ENCODE measurements at places on chromosomes 1 and 21.

DNA sequence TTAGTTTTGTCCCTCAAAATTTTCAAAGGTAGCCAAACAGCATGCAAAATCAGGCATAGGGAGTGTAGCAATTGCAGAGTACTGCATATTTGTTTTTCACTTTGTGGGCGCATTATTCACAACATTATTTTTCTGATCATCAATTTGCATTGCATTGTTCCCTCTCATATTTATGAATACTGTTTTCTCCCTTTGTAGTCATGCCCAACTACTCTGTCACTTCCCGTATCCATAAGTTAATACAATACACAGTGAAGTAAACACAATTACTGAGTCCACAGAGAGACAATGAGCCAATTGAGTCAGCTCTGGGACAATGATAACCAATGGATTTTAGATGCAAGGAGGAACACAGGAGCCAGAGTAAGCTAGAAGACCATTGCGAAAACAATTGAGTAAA lies 944.0 kb upstream of the ADGRL4 start:
- DNase-seq = no peak

GRCh38 chr1:32249831-32250525 lies 1.1 kb upstream of the LCK start:
- peak; percentile 92 for DNase-seq

DNA sequence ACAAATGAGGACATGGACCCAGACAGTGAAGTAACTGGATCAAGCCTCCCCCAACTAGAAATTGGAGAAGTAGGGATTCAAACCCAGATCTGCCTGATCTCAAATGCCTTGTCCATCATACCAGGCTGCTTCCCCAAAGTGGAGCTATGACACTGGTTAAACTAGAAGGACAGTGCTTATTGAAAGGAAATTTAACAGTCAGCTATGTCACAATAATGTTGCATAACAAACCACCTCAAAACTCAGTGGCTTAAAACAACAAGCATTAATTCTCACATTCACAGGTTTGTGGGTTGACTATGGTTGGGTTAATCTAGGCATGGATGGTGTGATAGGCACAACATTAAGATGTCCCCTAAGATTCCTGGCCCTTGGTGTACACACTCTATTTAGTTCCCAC lies 107.1 kb downstream of the TAS1R2 start:
- no peak for DNase-seq

DNA sequence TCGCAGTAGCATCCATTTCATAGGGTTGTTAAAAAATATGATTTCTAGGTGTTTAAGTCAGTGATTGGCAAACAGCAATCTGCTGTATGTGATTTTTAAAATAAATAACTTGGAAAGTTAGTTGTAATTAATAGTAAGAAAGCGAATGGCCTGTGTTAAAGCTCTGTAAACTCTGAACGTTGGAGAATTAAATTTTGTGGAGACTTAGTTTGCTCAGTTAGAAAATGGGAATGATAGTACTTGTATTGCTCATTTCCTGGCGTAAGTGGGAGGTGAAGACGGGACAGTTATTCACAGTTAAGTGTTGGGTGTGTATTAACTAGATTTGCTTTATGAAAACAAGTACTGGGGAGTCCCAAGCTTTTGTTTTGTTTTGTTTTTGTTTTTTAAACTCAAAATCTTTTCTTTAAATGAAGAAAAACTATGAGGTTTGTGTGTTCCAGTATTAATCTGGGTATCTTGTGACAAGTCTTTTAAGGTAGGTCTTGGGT lies 995 bp downstream of the CACYBP start:
- DNase-seq = no peak

DNA sequence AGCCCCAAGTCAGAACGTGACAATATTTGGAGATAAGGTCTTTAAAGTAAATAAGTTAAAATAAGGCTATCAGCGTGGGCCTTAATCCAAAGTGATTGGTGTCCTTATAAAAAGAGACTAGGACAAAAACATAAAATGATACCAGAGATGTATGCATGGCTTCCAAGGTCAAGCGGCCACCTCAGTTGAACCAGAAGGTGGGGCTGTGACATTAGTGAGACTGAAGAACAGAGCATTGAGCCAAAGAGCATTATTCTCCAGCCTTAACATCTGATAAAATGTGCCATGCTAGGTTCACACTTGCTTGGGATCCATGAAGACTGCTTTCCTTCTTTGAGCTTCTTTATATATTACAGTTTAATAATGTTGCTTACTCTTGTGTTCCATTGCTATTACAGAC lies 554.6 kb downstream of the PLA2G4A start:
- DNase-seq = no peak

GRCh38 chr1:208235982-208236761 lies 8.0 kb downstream of the PLXNA2 start:
- no peak for DNase-seq

GRCh38 chr1:226639631-226640061 lies 91.1 kb downstream of the STUM start:
- DNase-seq = no peak

DNA sequence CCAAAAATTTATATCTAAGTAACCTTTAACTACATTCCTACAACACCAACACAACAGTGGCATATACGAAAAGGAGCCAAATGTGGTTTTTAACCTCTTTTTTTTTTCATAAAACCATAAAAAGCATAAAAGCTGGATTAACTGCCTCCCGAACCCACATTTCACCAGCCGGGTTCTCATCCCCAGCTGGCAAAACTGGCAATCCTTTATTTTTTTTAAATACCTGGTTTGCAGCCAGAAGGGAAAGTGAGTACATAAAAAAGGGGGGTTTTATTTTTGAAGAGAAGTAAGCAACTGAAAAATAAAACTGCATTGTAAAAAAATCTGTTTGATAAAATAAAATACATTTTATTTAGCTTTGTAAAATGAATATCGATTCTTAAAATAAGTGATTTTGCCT lies 295.4 kb downstream of the AKT3 start:
- DNase-seq = no peak
